Cardiac ventricle fibroblast (primary cell): ENCODE measurements at places on chromosomes 11 and 22. TPM values are rescaled to one million over a fixed set of nuclear protein-coding genes. Genes with fewer than 3 reads are reported as not detected.

The CRYBB2 gene
- total RNA-seq = not detected in 2 replicates

The MRGPRE gene
- not detected in 2 replicates for total RNA-seq

The TREH gene
- not detected in 2 replicates for total RNA-seq

The CCDC73 gene
- total RNA-seq = not detected in 2 replicates

The C11orf98 gene
- 24.8 and 38.0 TPM in 2 replicates for total RNA-seq

The FOLR1 gene
- not detected in 2 replicates for total RNA-seq

The OR4A15 gene
- total RNA-seq = not detected in 2 replicates

The PVALB gene
- total RNA-seq = not detected in 2 replicates

The VSIG10L2 gene
- not detected in 2 replicates for total RNA-seq

The CALCA gene
- total RNA-seq = not detected in 2 replicates

The APBB1 gene
- 20.8 and 21.2 TPM in 2 replicates for total RNA-seq

The PRR5 gene
- 11.2 and 13.7 TPM in 2 replicates for total RNA-seq
